H1 (cell line): ENCODE measurements at places on chromosomes 7 and 10. TPM values are rescaled to one million over a fixed set of nuclear protein-coding genes. Genes with fewer than 3 reads are reported as not detected.

TRIM50 gene
- polyA plus RNA-seq: 0.12 and 0.25 TPM in 2 replicates

PRF1 gene
- polyA plus RNA-seq: 0.06 and 0.15 TPM in 2 replicates

NPM3 gene
- 127 and 218 TPM in 2 replicates for polyA plus RNA-seq

ADAM8 gene
- polyA plus RNA-seq: 4.6 and 6.0 TPM in 2 replicates

LBX1 gene
- polyA plus RNA-seq: not detected in 2 replicates

CALN1 gene
- polyA plus RNA-seq: 5.5 and 6.4 TPM in 2 replicates

PARD3 gene
- polyA plus RNA-seq: 14.3 and 19.7 TPM in 2 replicates
